ENCODE measurements at places on chromosomes 5 and 9.

GRCh38 chr9:124038239-124038638, 26.7 kb downstream of the LHX2 start:
- DNase-seq: no peak

DNA sequence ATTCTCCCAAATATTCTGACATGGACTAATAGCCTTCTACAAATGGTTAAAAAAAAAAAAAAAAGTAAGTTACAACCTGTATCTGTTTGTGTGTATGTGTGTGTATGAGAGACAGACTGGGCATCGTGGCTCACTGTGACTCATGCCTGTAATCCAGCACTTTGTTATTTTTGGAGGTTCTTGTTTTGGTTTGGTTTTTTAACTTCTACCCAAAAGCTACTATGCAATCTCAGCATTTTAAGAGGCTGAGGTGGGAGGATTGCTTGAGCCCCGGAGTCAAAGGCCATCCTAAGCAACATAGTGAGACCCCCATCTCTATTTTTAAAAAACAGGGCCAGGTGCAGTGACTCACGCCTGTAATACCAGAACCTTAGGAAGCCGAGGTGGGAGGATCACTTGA, 17.6 kb upstream of the HAVCR1 start:
- DNase-seq: no peak

DNA sequence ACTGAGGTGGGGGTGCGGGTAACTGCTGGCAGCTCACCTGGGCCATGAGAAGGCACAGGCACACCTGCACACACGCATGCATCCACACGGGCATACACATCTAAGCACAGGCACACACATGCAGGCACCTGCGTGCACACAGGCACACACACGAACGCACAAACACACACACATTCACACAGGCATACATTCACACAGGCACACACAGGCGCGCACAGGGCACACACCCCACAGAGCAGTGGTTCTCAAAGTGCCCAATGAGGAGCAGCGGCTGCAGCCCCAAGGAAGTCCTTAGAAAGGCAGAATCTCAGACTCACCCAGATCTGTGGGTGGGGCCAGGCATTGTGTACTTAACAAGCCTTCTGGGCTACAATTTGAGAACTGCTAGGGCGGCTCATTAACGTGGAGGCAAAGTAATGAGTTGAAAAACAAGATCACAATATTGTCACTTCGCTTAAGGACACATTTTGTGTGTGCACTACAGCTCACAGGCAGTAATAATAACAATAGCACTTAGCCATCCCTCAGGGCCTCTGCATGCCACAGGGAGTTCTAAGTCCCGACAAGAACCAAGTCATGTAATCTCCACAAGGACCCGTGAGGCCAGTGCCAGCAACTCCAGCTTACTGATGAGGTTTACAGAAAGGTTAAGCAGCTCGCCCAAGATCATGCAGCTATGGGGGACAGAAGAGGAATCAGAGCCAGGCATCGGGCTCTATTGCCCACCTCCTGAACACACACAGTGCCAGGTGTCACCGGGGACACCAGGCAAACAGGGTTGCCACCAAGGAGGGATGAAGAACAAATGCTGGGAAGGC, 91.6 kb downstream of the ROR2 start:
- no peak for DNase-seq

- no peak for DNase-seq
Measured at GRCh38 chr5:64576250-64576649, 70.4 kb downstream of the RGS7BP start.

DNA sequence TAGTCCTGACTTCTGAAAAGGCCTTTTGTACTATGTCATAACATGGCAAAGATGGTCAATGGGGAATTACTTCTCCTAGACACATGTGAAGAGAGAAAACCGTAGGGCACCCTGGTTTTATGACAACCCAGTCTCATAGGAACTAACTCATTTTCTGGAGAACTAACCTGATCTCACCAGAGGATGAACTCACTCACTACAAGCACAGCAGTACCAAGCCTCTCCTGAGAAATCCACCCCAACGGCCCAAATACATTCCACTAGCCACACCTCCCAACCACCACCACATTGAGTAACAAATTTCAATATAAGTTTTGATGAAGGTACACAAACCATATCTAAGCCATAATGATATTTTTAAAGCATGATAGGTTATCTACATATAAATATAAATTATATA, 909.3 kb upstream of the CDH10 start:
- DNase-seq: no peak

GRCh38 chr5:77798456-77798855, 22.3 kb upstream of the TBCA start:
- no peak for DNase-seq

- DNase-seq: peak; percentile 49
Measured at GRCh38 chr5:65102976-65103711, 334.4 kb downstream of the CWC27 start.

- no peak for DNase-seq
Measured at GRCh38 chr5:79845448-79846197, 145.4 kb downstream of the MTX3 start.

DNA sequence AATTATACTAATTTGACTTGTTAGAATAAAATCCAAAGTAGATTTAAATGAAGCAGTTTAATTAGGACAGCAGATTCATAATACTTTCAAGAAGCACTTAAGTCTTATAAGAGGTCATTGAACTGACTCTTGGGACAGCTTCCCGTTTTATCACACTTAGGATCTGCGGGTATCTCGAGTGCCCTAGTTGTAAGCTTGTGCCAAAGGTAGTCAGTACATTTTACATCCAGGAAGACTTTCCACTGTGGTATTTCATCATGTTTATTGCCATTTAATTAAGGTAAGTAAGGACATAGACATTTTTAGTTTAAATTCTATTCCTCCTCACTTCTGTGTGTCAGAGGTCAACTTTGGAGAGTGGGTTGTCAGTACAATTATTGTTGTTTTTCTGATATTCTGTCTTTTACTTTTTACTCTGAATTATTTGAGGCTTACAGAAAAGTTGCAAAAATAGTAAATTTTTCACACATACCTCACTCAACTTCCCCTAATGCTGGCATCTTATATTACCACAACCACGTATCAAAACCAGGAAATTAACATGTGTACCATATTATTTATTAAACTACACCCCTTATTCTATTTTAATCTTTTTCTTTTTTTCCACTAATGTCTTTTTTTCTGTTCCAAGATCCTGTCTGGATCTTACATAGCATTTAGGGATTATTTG, 7.5 kb upstream of the ZNF367 start:
- no peak for DNase-seq

DNA sequence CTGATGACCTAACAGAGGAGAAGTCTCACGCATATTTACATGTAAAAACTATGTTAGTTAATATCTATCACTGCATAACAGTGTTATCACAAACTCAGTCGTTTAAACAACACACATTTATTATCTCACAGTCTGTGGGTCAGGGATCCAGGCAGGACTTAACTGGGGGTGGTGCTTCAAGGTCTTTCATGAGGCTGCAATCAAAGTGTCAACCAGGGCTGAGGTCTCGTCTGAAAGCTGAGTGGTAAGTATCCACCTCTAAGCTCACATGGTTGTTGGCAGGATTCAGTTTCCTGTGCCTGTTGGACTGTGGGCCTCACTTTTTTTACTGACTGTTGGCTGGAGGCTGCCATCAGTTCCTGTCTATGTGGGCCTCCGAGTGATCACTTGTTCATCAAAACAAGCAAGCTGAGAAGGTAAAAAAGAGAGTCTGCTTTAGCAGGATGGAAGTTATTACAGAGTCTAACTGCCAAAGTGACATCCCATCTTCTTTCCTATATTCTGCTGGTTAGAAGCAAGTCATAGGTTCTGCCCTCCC, 188.6 kb downstream of the CARTPT start:
- DNase-seq: no peak

- DNase-seq: peak; percentile 41
Measured at GRCh38 chr9:120698766-120699165, 15.5 kb downstream of the MEGF9 start.

GRCh38 chr5:135392256-135392655, 6.8 kb downstream of the MACROH2A1 start:
- no peak for DNase-seq

- no peak for DNase-seq
Measured at GRCh38 chr9:116716438-116716837, 29.3 kb downstream of the TRIM32 start.

DNA sequence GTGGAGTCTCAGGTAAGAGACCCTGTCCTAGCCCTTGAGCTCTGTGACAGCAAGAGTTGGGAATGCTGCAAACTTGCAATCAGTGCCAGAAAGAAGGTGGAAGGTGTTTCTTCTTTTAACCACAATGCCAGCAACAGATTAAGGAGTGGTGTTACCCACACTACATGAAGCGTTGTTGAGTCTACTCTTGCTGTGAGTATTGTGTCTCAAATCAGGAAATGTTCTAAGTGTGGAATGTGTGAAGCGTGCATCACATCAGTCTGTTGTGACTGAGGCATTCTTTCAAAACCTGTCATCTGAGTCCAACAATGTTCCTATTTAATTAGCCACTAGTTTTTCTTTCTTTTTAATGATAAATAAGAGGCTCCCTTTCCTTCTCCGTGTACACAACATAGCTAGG, 2.9 kb upstream of the LURAP1L start:
- no peak for DNase-seq

- no peak for DNase-seq
Measured at GRCh38 chr5:142792012-142792864, 22.1 kb downstream of the ARHGAP26 start.

- peak; percentile 81 for DNase-seq
Measured at GRCh38 chr9:129174724-129175514, 3.1 kb downstream of the IER5L start.

DNA sequence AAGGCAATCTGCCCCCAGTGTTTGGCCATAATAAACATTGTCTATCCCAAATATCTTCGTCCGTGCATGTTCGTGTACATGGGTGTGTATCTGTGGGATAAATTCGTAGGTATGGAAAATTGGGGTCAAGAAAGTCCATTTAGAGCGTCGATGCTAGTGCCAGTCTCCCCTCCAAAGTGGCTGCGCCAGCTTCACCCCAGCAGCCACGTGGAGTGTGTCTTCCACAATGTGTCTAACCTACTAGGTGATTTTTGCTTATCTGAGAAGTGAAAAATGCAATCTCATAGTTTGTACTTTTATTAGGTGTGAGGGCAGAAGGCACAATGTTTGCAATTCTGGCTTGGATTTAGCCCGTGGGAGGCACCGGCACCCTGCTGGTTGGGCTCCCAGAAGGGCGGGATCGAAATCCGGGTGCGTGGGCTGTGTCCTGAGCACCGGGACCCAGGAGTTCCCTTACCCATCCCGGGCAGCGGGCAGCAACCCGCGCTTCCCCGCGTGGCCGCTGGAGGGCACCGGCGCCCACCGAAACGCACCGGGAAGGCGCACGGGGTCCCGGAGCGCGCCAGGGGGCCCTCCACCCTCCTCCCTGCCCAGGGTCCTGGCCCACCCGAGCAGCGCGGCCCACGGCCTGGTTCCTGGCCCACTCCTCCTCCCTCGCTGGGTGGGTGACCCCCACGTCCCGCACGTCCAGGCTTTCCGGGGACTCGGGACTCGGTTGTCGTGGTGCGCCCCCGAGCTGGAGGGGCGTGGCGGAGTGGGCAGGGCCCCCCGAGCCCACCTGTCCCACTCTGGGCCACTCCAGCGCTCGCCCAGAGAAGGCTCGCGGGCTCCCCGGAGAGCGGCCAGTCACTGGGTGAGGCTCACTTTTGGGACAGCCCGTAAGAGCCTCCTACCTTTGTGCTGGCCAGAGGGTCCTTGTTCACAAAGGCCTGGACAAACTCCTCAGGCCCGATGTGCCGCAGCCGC, 55.4 kb upstream of the RNF130 start:
- peak; percentile 63 for DNase-seq
